Activated T-helper 1 cell treated with anti-CD3 and anti-CD28 coated beads, Interleukin-2, amount 50 U/mL, for 16 hours (primary cell): ENCODE measurements at places on chromosomes 3 and 15.

DNA sequence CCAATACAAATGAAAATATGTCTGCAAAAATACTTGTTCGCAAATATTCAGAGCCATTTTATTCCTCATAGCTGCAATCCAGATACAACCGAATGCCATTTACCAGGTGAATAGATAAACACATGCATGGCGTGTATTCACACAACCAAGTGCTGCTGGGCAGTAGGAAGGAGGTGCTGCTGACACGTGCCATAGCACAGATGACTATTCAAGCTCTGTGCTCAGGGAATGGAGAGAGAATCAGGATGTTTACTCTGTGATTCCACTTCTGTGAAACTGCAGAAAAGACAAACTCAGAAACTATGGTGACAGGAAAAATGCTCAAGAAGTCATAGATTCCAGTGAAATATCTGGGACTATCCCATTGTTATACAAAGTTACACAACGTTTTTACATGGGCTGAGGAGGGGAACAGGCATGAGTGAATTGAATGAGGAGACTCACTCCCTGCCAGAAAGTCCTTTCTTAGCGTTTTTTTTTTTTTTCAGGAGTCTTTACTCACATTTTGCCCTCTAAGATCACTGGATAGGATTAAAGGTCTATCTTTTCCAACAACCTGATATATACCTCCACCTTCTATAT lies 152.9 kb upstream of the NDN start:
- no peak for DNase-seq

GRCh38 chr15:33008284-33008995 lies 186.1 kb downstream of the FMN1 start:
- no peak for DNase-seq

DNA sequence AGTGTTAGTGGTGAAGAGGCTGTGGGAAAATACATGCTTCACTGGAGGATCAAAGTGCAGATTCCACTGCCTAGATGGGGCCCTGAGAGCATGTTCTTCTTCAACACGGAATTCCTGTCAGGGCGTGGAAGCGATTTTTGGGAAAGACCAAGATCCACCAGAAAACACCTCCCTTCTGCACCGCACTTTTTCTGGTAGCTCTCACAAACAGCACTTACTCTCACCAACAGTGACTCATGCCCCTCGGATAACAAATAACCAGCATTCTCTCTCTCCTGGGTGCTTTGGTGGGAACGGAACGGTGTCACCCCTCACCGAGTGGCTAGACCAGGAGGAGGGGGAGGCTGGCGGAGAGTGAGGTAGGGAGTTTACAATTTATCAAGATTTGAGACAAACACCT lies 40.1 kb downstream of the ADAMTSL3 start:
- DNase-seq: no peak

GRCh38 chr3:122681284-122681973 lies 790 bp downstream of the PARP14 start:
- DNase-seq: no peak
